NCI-H2081 treated with DMSO at 0.1 percent for 48 hours (cell line): ENCODE measurements at places on chromosomes 2 and 18.

GRCh38 chr2:179536185-179536584, 271.6 kb upstream of the SESTD1 start:
- DNase-seq, result no peak

DNA sequence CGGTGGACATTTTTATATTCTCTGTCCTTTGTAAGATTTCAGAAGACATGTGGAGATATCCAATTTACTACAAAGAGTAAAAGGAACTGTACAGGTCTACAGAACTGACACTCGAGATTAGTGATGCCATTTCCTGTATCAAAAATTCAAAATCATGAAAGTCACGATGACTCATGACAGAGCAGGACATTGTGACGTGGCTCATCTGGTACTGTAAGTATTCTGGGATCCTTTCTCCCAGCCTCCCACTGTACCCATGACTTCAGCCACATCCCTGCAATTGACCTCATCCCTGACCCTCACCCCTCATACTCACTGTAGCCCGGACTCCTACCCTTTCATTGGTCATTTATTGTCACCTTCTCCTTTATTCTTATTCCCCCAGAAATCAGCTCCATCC, 736.5 kb downstream of the EPHA4 start:
- DNase-seq, result no peak

GRCh38 chr2:217775920-217776503, 226.8 kb downstream of the TNS1 start:
- DNase-seq, result no peak

DNA sequence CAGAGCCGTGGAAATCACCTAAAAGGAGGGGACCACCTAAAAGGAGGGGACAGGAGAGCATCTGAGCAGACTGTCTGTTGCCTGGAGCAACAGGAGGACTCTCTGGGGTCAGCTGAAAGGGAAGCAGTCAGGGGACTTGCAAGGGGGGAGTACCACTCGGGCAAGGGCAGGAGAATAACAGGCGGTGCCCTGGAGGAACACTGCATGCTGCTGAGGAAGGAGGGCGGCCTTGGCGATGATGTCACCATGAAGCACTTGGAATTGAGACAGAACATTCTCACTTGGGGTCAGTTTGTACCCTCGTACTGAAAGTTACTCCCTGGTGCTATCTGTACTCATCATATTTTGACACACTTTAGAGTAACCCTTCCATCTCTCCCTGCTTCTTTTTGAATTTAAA, 18.4 kb downstream of the SIX3 start:
- no peak for DNase-seq

DNA sequence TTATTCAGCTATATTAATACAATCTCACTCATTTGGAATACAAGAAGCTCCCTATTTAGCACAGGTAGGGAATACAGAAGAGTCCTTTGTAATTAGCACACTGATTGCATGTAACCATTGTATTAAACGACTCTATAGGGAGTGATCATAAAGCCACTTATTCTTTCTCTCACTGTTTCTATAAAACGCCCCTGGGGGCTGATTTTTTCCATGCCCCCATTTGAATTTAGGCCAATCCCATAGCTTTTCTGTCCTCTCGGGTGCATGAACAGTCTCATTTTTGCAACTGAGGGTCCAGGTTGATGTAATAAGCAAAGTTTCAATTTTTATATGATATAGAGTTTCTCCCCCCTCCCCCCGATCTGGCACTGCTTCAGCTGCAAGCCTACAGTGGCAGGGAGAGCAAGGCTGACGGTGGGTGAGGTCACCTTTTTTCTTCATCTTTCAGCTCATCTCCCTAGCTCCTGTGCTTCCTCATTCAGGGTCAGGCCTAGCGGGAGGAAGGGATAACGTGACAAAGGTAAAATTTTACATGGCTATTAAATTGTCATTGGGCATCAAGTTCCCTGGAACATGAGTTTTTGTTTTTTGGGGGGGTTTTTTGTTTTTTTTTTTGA, 45.7 kb downstream of the GAD1 start:
- DNase-seq, result no peak

- no peak for DNase-seq
Measured at GRCh38 chr18:4181882-4182568, 273.1 kb downstream of the DLGAP1 start.
